ENCODE measurements at places on chromosomes 1 and 21. TPM values are rescaled to one million over a fixed set of nuclear protein-coding genes. Genes with fewer than 3 reads are reported as not detected.

DNA sequence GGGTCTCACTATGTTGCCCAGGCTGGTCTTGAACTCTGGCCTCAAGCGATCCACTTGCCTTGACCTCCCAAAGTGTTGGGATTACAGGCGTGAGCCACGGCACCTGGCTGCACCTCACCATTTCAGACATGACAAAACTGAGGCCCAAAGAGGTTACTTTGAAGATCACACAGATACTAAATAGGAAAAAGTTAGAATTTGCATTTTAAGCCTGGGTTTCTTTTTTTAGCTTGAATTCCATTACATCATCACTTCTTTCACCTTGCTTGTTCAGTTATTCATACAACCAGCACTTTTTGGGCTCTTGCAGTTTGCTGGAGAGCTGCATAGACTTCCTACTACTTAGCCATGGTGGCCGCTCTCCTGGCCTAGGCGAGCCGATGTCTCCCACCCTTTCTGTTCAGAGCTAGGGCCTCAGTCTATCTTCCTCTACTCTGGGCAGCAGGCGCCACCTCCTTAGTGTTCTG lies 16.3 kb upstream of the CD2 start:
- DNase-seq, result peak; percentile 48

DNA sequence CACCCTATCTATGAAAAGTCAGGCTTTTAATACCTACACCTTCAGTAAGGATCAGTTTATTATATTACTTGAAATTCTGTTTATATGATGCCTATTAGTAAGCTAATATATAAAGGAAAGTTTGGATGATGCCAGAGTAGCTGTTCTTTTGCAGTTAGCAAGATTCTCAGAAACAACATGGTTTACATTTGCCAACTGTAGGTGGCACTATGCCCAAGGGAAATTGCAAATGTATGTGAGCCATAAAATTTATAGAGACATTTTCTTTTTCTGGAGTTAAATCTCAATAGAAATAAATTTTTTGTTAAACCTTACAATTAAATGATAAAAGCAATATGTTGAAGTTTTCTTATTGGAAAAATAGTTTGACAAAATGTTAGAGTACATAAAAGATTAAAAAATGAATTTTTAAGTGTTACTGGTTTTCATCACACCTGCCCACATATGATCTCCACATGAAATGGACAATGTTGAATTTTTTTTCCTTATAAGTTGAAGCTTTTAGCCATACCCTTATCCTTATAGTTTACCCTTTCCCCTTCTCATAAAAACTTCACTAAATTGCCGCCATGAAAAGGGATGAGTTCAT lies 32.1 kb upstream of the EPHX4 start:
- DNase-seq, result peak; percentile 1

DNA sequence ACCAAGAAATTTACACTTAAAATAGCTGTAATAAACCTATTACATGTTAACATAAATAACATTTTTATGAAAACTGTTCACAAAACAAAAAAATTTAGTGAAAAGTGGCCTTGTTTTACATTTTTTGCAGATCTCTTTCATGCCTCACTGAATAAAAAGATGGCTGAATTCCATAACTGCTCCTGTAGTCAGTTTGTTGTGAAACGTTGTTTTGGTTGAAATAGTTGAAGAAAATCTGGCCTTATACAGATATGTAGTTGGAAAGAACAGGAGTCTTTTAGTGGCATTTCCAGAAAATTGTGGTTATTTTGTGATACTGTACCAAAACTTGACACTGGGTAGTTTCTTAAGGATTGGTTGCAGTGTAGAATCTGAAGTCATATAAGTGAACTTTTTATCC lies 18.1 kb downstream of the ITSN1 start:
- DNase-seq, result no peak

GRCh38 chr1:7579016-7579415 lies 192.1 kb upstream of the VAMP3 start:
- DNase-seq, result no peak

DNA sequence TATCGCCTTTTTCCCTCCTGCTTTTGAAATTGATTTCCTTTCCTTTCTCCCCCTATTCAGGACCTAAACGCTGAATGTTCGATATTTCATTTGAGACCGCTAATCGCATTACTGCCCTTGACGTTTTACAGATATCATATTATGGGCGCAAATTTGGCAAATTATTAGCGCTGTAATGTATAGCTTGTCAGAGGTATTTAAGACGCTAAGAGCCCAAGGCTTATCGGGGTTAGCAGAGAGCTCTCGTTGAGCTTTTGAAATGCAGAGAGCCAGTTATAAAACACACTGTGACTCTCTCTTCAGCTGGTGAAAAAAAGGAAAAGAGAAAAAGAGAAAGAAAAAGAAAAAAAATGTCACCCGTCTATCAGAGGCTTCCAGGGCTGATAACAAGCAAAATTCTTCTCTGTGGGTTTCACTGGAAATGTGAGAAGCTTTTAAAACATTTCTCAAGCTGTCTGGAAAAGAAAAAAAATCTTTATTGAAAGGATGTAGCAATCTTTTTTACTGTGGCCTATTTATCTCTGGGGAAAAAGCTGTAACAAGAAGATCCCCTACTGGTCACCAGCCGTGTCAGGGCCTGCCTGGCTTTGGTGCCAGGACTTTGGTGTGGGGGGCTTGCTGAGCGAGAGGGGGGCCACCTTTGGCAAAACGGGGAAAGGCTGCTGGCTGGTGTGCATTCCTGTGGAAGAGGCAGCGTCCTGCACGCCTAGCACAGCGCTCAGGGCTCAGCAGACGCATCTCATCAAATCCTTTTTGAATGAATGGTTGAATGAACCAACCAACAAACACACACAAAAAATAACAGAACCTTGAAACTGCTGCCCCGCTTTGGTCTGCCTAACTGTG lies 119.8 kb downstream of the RNF220 start:
- DNase-seq, result no peak

- no peak for DNase-seq
These were observed 273.1 kb downstream of the MRPL39 start for GRCh38 chr21:25334046-25334730.

DNA sequence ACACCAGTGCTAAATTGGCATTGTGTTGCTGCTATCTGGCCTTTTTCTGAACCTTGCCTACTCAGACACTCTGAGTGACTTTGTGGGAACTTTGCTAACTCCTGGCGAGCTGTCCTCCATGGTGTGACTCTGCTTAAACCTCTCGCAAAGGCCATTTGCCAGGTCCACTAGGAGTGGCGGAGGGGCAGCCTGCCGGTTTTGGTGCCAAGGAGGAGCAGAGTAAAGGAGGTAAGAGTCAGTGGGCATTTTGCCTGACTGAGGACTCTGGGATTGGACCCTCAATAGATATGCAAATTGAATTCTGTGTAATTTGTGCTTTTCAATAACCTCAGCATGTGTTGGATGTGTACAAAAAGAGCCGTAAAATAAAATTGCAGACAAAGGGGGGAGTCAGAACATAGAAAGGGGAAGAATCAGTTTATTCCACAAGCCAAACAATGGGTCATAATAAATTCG lies 386.6 kb upstream of the NFIA start:
- DNase-seq, result no peak

DNA sequence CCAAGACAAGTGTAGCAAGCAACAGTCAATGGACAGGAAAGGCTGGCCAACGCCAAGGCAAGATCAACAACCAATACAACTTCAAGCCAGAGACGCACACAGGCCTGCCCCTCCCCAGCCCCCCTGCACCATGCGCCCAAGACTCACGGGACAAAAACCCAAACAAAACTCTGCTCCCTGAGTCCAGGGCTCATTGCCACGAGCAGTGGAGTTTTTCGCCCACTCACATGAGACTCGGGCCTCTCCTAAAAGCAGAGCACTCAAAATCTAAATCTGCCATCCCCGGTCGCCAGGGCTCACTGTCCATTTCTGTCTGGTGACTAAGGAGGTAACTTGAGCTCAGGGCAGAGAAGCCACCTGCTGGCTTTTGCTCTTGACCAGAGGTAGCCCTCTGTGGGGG lies 174.8 kb downstream of the CLIC6 start:
- no peak for DNase-seq

GRCh38 chr1:109996476-109996875 lies 11.9 kb downstream of the AHCYL1 start:
- no peak for DNase-seq

- DNase-seq, result no peak
These were observed 896.8 kb upstream of the ADGRL4 start for GRCh38 chr1:79903321-79903720.

DNA sequence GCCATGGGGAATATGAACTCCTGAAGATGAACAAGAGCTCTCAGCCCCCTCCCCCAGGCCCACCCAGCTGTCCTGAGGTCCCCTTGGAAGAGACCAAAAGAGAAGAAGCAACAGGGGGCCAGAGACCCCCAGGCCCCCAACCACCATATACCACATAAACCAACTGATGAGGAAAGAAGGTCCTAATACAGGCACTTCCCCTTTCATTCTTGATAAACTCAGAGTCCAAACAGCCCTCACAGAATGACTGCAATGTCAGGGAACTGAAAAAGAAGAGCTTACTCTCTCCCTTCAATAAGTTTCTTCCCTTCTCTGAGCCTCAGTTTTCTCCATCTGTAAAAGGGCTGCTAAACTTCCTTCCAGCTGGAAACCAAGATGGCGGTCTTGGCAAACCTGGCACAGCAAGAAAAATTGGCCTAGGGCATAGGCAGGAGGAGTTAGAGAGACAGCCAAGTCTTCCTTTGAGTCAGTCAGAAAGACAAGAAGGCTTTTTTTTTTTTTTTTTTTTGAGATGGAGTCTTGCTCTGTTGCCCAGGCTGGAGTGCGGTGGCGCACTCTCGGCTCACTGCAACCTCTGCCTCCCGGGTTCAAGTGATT lies 90.5 kb downstream of the VWA5B1 start:
- DNase-seq, result no peak

GRCh38 chr1:17673329-17674072 lies 81.6 kb upstream of the ACTL8 start:
- no peak for DNase-seq

- no peak for DNase-seq
These were observed 23.1 kb upstream of the CNN3 start for GRCh38 chr1:94949681-94950661.

DNA sequence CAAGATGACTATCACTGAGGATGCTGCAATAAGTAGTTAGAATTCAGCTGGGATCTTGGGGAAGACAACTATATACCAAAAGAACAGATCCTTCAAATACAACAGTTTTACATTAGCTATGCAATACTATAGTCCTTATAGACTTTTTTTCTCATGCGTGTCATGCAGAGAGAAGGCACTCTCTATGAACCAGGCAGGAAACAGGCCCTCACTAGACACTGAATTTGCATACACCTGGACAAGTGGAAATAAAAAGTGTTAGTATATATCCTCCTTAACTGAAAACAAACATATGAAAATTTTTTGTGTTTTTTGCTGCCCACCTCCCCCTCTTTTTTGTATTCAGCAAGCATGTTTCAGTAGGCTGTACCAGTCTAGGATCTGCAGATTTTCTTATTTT lies 29.9 kb downstream of the TMCO1 start:
- DNase-seq, result no peak

DNA sequence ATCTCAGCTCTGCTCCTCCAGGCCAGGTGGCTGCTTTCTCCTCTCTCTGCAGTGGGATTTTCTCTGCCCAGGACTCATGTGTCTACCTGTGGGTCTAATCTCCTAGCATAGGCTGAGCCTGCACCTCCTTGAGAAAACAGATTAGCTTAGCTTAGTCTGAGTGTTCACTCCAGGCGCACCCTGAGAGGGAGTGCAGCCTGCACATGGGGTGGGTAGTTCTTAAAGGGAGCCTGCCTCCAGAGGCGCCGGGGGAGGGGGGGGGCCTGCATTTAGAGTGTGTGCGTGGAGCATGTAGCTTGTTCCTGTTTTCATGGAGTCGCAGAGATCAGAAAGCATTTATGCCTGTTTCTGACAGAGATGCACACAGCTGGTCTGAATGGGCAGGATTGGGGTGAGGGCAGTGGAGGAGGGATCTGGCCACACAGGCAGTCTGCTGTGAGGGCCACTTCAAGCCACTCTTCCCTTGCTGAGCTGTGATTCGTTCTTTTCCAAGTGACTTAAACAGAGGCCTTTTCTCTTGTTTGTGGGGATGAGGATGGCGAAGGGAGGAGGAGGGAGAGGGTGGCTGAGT lies 45.2 kb downstream of the GALNT2 start:
- no peak for DNase-seq

The FOXE3 gene
- not detected for polyA plus RNA-seq

The GPR37L1 gene
- polyA plus RNA-seq, result 0.08 TPM

The NECTIN4 gene
- polyA plus RNA-seq, result 6.9 TPM

The RPL22 gene
- 302 TPM for polyA plus RNA-seq

The RHD gene
- polyA plus RNA-seq, result 0.15 TPM

The CFHR1 gene
- polyA plus RNA-seq, result not detected
